ENCODE measurements at places on chromosomes 6 and 20. TPM values are rescaled to one million over a fixed set of nuclear protein-coding genes. Genes with fewer than 3 reads are reported as not detected.

The SRSF6 gene
- total RNA-seq, result 64.3 TPM

The CAGE1 gene
- total RNA-seq, result not detected

The RAD21L1 gene
- not detected for total RNA-seq

The SLC17A4 gene
- not detected for total RNA-seq

The FAM83C gene
- total RNA-seq, result not detected

The ASIP gene
- total RNA-seq, result not detected

The ZFP57 gene
- total RNA-seq, result not detected

The ZC2HC1B gene
- not detected for total RNA-seq

The STMND1 gene
- not detected for total RNA-seq

The SLC22A2 gene
- not detected for total RNA-seq

The UNC5CL gene
- 1.7 TPM for total RNA-seq

The SUMO4 gene
- 5.8 TPM for total RNA-seq

The FNDC1 gene
- total RNA-seq, result 2.8 TPM

The CGAS gene
- total RNA-seq, result 6.1 TPM

The MAP7 gene
- total RNA-seq, result 7.3 TPM

The JAG1 gene
- total RNA-seq, result 80.8 TPM

The DEF6 gene
- 6.8 TPM for total RNA-seq

The PAX1 gene
- total RNA-seq, result not detected
